ENCODE measurements at places on chromosomes 4 and X.

GRCh38 chr4:22483551-22483981, 32.3 kb downstream of the ADGRA3 start:
- no peak for DNase-seq

- DNase-seq = no peak
These were observed 176.4 kb upstream of the TBC1D9 start for GRCh38 chr4:140932501-140933045.

- no peak for DNase-seq
These were observed 44.6 kb downstream of the EIF2S3 start for GRCh38 chrX:24099394-24099793.

DNA sequence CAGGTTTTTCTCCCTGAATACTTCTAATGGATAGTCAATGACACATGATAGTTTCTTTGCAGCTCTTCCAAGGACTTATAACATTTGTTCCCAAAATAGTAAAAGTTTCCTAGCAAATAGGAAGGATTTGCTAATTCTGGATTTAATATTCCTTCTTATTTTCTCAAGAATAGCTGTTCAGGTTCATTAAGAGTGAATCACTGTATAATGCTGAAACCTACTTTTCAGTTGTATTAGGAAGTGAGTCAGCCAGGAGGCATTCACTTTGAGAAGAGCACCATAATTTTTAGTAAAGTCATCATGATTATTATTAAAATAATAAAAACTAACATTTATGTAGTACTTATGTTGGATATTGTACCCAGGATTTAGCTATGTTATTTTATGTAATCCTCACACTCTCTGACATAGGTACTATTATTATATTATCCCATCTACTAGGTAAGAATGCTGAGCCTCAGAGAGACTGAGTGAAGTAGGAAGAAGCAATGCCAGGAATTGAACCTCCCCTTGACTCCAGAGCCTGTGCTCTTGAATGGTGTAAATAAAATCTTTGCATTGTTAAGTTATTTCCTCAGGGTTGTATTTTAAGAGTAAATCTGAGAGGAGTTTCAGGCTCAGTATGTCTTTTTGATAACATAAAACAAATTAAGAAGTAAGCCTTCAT, 114.8 kb downstream of the REELD1 start:
- no peak for DNase-seq

GRCh38 chr4:183601381-183601780, 57.6 kb downstream of the RWDD4 start:
- DNase-seq = no peak

DNA sequence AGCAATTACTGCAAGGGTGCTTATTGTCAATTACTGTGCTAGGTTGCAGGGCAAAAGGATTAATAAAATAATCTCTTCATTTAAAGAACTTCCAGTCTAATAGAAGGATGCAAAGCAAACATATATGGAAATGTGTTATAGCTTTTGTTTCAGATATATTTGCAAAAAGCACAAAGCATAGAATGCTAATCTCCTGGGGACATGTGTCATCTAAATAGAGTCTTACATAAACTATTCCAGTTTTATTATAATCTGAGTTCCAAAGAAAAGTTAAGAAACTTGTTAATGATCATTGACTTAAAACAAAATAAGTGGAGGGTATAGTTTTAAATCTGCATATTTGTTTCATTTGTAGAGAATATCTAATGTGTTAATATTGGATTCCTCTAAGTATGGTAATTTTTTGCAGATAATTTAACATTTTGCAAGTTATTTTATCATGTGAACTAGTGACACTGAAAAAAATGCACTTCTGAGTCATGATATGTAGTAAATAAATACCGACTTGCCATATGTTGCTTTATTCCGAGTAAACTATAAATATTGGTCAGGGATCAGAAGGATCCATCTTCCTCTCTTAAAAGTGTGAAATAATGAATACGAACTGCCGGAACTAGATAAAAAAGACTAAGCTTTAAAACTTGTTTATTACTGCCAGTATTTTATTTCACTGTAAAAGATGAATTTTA, 231.9 kb upstream of the FAT4 start:
- DNase-seq = no peak

DNA sequence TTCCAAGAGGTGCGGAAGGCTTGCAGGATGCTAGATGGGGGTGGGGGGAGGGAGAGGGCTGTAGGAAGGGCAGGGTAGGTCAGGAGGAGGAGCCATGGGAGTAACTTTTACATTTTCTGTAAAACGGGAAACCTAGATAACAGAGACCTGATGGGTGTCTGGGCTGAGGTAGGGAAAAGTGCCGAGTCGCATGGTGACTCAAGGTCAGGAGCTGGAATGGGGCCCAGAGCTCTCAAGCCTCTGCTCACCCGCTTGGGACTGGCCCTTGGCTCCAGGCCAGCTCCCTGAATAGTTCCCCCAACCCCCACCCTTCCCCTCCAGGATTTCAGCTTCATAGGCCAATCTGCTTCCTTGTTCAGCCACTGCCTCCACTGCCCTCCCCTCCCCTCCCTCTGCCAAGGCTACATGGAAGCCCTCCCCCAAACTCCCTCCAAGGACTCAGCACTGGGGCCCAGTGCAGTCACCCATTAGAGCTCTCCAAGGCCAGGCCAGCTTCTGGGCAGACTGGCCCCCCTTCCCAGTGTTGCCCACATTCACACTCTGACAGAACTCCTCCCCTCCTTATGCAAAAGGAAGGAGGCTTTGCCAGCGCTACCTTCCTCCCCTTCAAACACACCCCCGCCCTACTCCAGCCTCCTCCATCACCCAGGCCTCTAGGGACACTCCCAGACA, 43.6 kb downstream of the TSC22D3 start:
- DNase-seq = no peak

GRCh38 chrX:155028877-155029291, 2.2 kb downstream of the FUNDC2 start:
- no peak for DNase-seq

GRCh38 chrX:43314525-43314924, 341.6 kb upstream of the MAOA start:
- no peak for DNase-seq

DNA sequence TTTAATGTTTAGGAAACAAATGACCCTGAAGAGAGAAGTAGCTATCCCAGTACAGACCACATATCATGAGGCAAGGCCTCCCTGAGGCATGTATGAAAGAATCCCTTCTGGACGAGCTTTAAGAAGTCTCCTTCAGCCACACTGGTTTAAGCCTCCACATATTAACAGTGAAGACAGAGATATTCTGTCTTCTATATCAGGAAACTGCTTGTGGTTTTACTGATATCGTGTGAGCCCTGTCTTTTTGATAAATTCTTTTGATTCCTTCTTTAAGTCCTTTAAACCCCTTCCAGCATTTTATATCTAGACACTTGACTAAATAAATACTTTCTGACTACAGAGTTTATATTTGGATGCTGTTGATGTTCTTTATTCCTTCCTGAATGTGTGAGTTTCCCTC, 45.9 kb upstream of the GPC4 start:
- no peak for DNase-seq

- no peak for DNase-seq
These were observed 87.0 kb downstream of the ZNF827 start for GRCh38 chr4:145851511-145852201.

DNA sequence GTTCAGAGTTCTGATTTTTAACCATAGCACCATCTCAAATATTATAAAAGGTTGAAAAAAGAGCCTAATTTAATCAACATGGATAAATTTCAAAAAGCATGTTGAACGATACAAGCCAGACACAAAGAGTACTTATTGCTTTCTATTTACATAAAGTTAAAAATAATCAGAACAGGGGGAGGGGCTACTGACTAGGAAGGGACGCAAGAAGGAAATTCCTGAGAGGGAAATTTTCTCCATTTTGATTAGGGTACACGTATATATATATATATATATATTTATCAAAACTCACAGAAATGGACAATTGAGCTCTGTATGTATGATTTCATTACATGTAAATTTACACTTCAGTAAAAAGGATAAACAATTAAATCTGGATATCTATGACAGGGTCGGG, 482 bp upstream of the MBTPS2 start:
- DNase-seq = no peak

DNA sequence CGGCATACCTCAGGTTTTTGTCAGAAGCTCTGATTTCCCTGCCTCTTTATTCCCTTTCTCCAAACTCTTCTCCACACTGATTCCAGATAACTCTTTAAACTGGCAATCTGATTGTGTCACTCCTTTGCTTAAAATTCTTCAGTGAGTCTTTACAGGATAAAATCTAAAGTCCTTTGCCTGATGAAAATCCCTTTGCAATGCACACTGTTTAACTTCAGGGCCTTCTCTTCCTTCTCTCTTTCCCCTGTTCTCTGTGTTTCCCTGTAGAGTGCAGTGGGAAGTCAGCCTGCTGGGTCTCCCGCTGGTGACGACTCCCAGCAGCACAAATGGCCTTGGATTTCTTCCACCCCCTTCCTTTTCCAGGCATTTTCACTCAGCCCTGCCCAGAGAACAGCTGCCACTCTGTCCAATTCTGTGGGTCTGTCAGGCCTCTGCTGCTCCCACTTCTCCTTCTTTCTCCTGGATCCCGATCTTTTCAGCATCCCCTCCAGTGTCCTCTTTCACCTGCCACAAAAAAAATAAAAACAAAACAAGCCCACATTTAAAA, 189.9 kb upstream of the NWD2 start:
- DNase-seq = peak; percentile 7

- DNase-seq = peak; percentile 48
These were observed 24.0 kb downstream of the C4orf51 start for GRCh38 chr4:145703850-145704497.

- DNase-seq = no peak
These were observed 1070.4 kb upstream of the ADGRL3 start for GRCh38 chr4:60129740-60130139.

- no peak for DNase-seq
These were observed 55.9 kb upstream of the KDR start for GRCh38 chr4:55181010-55182005.

- no peak for DNase-seq
These were observed 59.5 kb downstream of the LIMCH1 start for GRCh38 chr4:41597494-41597893.

DNA sequence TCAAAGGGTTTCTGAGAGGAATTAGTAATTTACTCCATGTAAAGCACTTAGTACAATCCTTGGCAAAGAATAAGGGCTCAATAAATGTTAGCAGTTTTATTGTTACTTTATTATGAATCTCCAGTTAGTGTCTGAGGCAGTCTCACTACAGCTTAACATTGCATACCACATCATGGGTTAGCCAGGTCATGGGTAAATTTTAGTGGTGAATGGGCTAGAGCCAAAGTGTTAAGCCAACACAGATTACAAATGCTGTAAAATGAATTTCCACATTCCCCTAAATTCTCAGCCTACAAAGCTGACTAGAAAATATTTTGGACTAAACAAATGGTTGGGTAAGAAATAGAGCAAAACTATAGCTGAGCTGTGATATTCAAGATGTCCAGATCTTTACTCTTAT, 72.4 kb downstream of the NRK start:
- DNase-seq = no peak

All from iPS DF 6.9 (cell line).